Common myeloid progenitor, CD34-positive (primary cell): ENCODE measurements at places on chromosomes 3 and 15.
A peak's percentile ranks its signal among the peaks of the same experiment; 100 is the strongest.

DNA sequence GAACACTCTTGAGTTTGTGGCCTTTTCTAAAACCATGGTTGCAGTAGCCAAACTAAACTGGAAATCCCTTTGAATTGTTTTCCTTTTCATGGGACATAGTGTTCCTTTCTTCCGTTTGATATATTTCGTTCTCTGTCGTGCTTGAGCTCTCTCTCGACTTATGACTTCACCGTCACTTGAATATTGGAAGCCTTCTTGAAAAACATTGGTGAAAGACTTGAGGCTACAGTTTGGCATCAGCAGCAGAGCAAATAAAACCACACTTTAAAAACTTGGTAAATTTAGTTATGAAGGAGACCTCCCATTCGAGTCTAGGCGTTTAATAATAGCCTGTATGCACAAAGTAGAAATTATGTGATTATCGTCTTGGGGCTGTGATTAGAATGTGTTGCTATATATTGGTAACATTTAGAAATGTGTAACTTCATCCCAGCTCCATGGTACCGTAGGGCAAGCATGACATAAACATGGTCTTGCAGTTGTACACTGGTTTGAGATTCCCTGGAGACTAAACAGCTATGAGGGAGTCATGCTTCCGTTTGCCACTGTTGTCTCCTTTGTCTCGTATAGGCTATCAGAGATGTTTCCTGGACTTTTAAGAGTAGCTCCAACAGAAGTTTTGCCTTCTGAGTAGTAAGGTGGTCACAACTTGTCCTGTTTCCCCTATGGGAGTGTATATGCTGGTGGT lies 122.3 kb downstream of the PTPRG start:
- no peak for DNase-seq

DNA sequence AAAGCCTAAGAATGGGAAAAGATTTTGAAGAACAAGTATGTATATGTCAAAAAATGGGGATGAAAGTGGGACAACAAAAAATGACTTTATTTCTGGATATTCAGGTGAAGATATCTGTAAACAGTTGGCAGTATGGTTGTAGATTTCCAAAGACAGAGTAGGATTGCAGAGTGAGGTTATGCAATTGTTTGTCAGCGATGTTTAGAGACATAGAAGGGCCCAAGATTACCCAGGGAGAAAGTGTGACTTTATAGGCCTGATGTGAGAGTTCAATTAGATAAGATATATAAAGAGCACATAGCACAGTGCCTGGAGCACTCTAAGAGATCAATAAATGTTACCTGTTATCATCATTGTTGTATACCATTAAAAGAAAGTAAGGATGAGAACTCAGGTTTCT lies 319.8 kb downstream of the DOCK3 start:
- no peak for DNase-seq

GRCh38 chr3:191340966-191341365 lies 10.6 kb upstream of the UTS2B start:
- DNase-seq = no peak

DNA sequence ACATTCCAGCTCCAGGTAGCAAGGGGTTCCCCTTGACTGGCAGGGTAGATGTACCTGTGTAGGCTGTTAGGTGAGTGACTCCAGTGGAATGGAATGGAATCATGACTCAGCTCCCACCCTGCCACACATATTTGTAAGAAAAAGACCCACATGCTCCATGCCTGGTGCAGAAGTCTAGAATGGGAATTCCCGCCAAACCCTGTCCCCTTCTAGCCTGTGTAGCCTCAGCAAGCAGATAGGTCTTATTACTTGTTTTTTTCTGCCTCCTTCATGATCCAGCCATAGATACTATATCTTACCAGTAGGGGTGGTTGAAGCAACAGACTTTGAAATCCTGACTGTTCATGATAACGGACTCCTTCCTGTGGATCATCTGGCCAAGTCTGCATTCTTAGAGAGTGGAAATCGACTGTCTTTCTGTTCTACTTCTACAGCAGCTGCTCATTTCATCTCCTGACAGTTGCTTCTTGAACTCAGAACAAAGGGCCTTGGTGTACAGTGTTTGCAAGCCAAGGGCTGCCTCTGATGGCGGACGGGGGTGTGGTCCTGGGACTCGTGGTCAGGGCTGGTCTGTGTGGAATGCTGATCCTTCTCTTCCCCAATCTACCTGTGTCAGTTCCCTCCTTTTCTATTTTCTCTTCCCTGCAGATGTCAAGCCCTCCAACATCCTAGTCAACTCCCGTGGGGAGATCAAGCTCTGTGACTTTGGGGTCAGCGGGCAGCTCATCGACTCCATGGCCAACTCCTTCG lies 16.3 kb downstream of the SNAPC5 start:
- no peak for DNase-seq

DNA sequence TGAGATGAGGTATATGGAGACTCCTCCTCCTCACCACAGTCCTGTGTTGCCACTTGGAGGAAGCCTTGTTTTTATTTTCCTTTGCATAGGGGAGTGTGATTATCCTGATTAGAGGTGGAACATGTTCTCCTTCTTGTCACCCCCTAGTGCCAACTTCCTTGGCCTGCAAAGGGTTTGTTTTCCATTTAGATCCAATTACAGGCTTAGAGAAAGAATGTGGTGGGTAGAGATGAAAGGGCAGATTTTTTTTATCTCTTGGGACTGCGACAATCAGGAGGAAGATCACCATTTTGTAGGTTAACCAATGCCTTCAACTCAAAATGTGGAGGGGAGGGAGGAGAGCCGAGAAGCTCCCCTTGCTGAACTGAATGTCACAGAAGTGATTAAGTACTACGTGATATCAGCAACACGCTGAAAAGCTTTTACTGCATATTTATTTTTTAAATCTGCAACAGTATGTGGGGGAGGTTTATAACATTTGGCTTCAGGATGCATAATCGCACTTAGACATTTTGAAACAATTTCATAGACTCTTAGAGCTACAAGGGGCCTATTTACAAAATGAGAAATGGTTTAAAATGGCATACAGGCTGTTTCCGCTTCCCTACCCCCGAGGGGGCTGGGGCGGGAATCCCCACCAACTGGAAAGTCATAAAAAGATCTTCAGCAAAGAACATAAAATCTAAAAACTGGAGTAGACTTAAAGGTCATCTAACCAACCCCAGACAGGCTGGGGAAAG lies 2.4 kb downstream of the LMCD1 start:
- DNase-seq = no peak

DNA sequence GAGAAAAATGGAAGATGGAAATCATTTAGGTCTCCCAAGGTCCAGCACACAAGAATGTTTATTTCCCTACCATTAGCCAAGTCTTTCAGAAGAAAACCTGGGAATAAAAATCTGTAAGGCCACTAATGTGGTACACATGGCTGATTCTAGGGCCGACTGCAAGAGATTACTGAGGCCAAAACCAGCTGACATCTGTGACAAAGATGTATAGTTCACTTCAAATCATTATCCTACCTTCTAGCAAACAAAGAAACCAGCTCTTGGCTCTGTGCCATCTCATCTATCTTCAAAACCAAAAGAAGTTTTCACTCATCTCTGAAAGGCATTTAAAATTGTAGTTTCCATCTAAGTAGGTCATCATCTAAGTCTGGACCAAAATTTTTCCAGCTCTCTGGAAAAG lies 43.9 kb downstream of the ERC2 start:
- DNase-seq = no peak

GRCh38 chr3:52394751-52395502 lies 50.0 kb downstream of the SEMA3G start:
- no peak for DNase-seq

DNA sequence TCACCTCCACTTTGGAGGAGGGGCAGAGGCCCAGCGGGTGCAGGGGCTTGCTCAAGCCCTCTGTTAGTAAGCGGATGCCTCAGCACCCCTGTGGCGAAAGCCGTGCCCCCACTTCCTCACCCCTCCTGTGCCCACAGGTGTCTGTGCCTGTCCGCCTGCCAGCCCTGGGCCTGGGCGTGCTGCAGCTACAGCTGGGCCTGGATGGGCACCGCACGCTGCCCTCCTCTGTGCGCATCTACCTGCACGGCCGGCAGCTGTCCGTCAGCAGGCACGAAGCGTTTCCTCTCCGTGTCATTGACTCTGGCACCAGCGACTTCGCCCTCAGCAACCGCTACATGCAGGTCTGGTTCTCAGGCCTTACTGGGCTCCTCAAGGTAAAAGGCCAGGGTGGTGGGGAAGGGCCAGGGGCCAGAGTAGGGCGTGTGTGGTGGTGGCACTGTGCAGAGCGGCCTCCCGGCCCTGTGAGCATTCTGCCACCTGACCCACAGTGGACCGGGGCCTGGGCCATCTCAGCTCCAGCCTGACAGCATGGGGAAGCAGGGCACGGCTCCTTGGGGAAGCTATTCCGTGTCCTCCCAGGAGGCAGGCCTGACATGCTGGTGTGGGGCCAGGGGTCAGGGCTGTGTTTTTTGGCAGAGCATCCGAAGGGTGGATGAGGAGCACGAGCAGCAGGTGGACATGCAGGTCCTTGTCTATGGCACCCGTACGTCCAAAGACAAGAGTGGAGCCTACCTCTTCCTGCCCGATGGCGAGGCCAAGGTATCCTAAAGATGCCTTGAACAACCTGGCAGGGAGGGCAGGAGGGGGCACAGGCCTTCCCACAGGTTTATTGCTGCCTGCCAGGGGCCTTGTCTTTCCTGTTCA lies 9.0 kb downstream of the MAN2A2 start:
- DNase-seq = no peak

DNA sequence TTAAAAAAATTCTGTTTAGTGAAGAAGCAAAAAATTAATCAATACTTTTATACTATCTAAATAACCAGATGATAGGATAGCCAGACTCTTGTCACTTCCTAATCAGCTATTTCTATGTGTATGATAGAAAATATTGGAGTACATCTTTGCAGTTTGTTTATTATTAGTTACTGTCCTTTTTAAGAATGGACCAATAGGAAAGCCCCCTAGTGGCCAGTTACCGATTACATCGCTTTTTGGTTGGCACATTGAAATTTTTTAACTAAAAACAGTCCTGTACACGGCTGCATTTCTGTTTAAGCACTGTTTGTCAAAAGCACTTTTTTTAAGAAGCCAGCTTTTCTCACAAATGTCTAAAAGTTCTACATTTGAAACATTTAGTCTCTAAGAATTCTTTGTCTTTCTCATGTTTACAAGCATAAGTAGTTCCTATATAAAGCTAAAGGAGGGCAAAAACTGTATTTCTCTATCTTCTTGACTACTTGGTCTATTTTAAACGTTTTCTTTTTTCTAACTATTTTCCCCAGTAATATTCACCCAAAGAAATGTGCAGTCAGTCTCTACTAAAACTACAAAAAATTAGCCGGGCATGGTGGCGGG lies 253.2 kb upstream of the LRTM1 start:
- DNase-seq = peak; percentile 21

- DNase-seq = no peak
Observed at GRCh38 chr15:101136381-101137268, 115.2 kb downstream of the CHSY1 start.

GRCh38 chr15:89341316-89342005 lies 6.8 kb upstream of the POLG start:
- DNase-seq = no peak

GRCh38 chr15:88653200-88654064 lies 14.6 kb downstream of the ISG20 start:
- no peak for DNase-seq

GRCh38 chr3:114698146-114699105 lies 404.6 kb downstream of the TIGIT start:
- DNase-seq = peak; percentile 17

DNA sequence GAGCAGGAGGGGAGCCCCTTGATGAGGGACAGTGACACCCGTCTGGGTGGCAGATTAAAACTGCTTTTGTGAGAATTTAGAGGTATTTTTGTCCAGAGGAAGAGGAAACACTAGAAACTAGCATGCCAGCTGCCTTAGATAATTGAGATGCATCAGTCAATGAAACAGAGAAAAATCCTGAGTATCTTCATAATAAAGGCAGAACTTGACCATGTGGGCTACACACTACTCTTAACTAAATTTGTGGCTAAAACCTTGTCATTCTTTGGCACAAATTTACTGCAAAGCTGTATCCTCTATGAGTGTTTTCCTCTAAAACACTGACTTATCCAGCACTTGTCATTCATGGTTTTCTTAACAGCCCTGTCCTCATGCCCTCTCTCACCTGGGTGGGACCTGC lies 259.7 kb upstream of the TPM1 start:
- DNase-seq = no peak

DNA sequence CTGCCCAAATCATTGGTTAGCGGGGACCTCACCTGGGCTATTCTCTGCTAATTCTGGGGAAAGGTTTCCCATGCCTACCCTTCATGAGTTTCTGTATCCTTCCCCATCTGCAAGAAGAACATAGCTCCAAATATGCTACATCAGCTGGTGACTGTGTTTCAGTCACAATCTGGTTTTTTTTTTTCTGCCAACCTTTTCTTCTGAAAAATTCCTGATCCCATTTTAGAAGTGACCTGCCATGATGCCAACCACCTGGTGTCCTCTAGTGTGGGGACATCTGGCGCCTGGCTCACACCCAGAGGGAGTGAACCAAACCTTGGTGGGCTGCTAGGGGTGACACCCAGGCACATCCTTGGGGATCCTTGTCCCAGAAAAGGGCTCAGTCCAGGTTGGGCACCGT lies 76.1 kb downstream of the CHRD start:
- DNase-seq = no peak

DNA sequence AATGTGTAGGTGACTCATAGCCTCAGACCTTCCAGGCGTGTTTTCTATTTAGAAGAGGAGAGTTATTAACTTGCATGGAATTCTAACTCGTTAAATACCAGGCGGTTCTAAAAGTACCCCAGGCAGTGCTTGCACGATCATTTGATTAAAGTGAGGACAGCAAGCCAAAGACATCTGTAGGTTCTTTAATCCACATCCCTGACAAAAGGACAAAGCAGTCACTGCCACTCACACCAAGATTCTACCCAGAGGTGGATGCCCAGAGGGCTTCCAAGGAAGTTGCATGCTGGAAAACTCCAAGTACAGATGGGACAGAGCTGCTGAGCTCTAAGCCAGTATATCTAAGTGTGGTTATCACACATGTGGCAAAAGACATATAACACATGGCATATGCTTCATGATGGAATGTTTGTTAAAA lies 372.1 kb downstream of the ROBO2 start:
- DNase-seq = no peak

- DNase-seq = no peak
Observed at GRCh38 chr3:15478640-15478979, 42.9 kb downstream of the COLQ start.

GRCh38 chr3:63124090-63124489 lies 154.0 kb upstream of the SYNPR start:
- DNase-seq = no peak

DNA sequence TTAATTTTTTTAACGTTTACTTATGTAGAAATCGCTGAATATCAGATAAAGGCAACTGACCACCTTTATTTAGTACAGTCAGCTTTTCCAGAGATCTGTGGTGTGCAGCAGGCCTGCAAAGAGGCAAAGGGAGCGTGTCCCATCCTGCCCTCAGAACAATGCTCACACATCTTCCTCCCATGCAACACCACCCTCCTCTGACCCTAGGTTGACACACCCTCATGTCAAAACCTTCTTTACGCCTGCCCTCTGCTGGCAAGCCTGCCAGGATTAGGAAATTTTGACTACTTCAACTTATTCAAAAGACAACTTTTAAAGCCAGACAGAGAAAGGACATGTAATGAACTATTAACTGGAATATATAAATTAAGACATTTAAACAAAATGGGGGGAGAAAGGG lies 513.7 kb downstream of the FOXP1 start:
- DNase-seq = peak; percentile 77

- no peak for DNase-seq
Observed at GRCh38 chr15:100824211-100824610, 55.4 kb upstream of the ALDH1A3 start.
